Ovary (tissue), 10 donors: ENCODE measurements at places on chromosomes 12 and 14. TPM values are rescaled to one million over a fixed set of nuclear protein-coding genes. Genes with fewer than 3 reads are reported as not detected.

Gene KRT83
- total RNA-seq, result not detected

Gene FITM1
- total RNA-seq, result 0.77 TPM

Gene PYGL
- 28.9 TPM for total RNA-seq

Gene GLT1D1
- not detected for total RNA-seq

Gene PTHLH
- total RNA-seq, result 0.56 TPM

Gene RTL1
- not detected for total RNA-seq

Gene KLHL33
- total RNA-seq, result 1.2 TPM
